Heart left ventricle (tissue), 16 donors: ENCODE measurements at places on chromosomes 3 and 15. TPM values are rescaled to one million over a fixed set of nuclear protein-coding genes. Genes with fewer than 3 reads are reported as not detected.

Gene CATSPER2
- 3.8 TPM for total RNA-seq

Gene GHSR
- not detected for total RNA-seq

Gene GABRR3
- total RNA-seq, result not detected

Gene CPNE9
- not detected for total RNA-seq

Gene TMEM40
- not detected for total RNA-seq

Gene CYP19A1
- total RNA-seq, result 1.3 TPM

Gene SIDT1
- 2.1 TPM for total RNA-seq

Gene RASGRF1
- 0.40 TPM for total RNA-seq

Gene BBS4
- 15.5 TPM for total RNA-seq

Gene FRMD4B
- 34.2 TPM for total RNA-seq

Gene TBCCD1
- total RNA-seq, result 9.1 TPM

Gene CFAP100
- not detected for total RNA-seq

Gene GOLGA8S
- 1.2 TPM for total RNA-seq

DNA sequence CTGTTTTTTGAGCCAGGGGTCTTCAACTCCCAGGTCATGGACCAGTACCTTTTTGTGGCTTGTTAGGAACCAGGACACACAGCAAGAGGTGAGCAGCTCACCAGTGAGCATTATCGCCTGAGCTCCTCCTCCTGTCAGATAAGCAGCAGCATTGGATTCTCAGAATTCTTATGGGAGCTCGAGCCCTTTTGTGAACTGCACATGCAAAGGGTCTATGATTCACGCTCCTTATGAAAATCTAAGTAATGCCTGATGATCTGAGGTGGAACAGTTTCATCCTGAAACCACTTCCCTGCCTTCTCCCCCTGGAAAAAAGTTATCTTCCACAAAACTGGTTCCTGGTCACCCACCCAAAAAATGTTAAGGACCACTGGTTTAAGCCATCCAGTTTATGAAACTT, 1047.6 kb downstream of the OTOL1 start:
- H3K4me1 ChIP-seq, result no peaks in the 10 kb centered on the region
- H3K4me3 ChIP-seq, result no peak overlapping the region
- H3K27me3 ChIP-seq, result no peaks in the 10 kb centered on the region

DNA sequence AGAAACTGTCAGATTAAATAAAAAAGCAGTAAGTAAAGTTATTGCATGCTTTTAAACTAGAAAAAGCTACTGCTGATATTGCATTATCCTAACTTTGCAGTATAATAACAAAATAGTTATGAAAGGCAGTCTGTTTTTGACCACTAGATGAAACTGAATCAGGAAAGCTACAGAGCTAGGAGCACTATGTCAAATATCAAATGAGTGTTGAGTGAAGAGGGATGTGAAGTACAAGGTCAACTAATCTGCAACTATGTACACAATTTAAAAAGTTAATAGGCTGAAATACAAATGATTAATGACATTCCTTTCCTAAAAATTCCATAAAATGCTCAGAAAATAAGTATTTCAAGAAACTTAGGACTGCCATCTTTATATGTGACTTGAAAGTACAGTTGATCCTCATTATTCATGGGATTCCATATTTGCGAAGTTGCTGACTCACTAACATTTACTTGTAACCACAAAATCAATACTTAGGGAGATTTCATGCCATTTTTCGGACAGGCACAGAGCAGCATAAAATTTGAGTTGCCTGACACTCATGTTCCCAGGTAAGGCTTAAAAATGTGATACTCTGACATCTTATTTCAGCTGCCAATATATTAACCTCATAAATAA, 34.5 kb downstream of the SLC4A7 start:
- no peak overlapping the region for H3K4me3 ChIP-seq
- H3K36me3 ChIP-seq, result peaks cover 20% of the 10 kb centered on the region
- H3K4me1 ChIP-seq, result no peaks in the 10 kb centered on the region
- no peak overlapping the region for H3K27ac ChIP-seq
- no peak for DNase-seq

- DNase-seq, result peak; percentile 28
- H3K4me3 ChIP-seq, result no peak overlapping the region
- no peak overlapping the region for H3K27ac ChIP-seq
These were observed 9.4 kb downstream of the SNX1 start for GRCh38 chr15:64105113-64105704.

- H3K4me1 ChIP-seq, result no peaks in the 10 kb centered on the region
- peak; percentile 25 for DNase-seq
- peak overlapping the region; percentile 5 for H3K27ac ChIP-seq
- H3K27me3 ChIP-seq, result no peaks in the 10 kb centered on the region
- H3K36me3 ChIP-seq, result no peaks in the 10 kb centered on the region
- H3K4me3 ChIP-seq, result peak overlapping the region; percentile 45
These were observed 408.2 kb upstream of the THBS1 start for GRCh38 chr15:39172380-39173281.

GRCh38 chr3:106349191-106349881, 480.5 kb upstream of the CBLB start:
- no peak overlapping the region for H3K4me3 ChIP-seq
- H3K4me1 ChIP-seq, result no peaks in the 10 kb centered on the region
- no peak for DNase-seq
- no peaks in the 10 kb centered on the region for H3K27me3 ChIP-seq

GRCh38 chr15:74727727-74728126, 2.4 kb upstream of the CYP1A1 start:
- H3K36me3 ChIP-seq, result no peaks in the 10 kb centered on the region
- H3K27me3 ChIP-seq, result peaks cover 20% of the 10 kb centered on the region
- peaks cover 21% of the 10 kb centered on the region for H3K4me1 ChIP-seq
- no peak for DNase-seq

DNA sequence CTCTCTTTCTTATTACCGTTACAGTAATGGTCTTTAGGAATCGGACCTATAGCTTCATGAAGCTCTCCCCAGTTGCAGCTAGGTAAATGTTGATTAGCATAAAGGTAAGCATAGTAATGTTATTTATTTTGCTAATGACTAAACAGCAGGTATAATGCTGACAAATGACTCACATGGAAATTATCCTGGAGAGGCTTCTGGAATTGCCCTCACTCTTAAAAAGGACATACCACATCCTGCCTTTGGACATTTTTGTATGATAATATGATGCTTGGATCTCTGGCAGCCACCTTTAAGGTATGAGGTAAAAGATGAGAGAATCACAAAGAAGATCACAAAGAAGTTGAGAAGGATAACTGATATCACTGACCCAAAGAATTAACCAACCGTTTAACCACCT, 238.6 kb downstream of the CHL1 start:
- DNase-seq, result no peak
- no peaks in the 10 kb centered on the region for H3K27me3 ChIP-seq
- no peaks in the 10 kb centered on the region for H3K36me3 ChIP-seq
- no peak overlapping the region for H3K27ac ChIP-seq
- H3K4me3 ChIP-seq, result no peak overlapping the region
- H3K4me1 ChIP-seq, result no peaks in the 10 kb centered on the region

GRCh38 chr3:15636028-15636709, 34.6 kb downstream of the BTD start:
- H3K27ac ChIP-seq, result peak overlapping the region; percentile 59
- no peak overlapping the region for H3K4me3 ChIP-seq
- H3K27me3 ChIP-seq, result no peaks in the 10 kb centered on the region
- DNase-seq, result peak; percentile 62
- no peaks in the 10 kb centered on the region for H3K36me3 ChIP-seq
- H3K4me1 ChIP-seq, result peaks cover 37% of the 10 kb centered on the region

DNA sequence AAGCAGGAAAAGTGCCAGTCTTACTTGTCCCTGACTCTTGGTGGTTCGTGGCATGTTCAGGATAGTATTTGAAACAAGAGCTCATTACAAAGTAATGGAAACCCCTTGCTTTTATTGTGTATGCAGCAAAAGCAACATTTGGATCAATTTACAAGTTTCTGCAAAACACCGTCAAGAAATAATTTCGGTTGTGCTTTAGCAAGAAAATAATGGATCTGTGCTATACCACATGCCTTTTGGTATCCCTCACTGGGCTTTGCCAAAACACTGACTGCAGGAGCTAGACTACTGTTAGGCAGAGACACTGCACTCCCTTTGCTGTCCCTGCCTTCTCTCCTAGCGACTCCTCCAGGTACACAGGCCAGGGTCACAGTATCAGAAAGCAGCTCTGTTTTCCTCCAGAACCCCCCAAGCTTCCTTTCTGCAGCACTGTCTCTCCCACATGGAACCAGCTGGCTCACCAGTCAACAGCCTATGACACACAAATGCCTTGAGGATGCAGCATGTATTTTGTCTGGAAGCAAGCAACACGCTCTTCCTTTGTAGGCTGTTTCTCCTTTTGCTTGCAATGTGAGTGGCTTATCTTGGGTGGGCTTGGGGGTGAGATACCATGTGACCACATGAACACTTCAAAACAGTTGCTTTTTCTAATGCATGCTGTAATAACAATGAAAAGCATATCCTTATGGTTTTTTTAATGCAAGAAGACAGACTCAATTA, 111.4 kb downstream of the PGPEP1L start:
- no peaks in the 10 kb centered on the region for H3K27me3 ChIP-seq
- no peak for DNase-seq
- H3K4me1 ChIP-seq, result peaks cover 20% of the 10 kb centered on the region
- H3K36me3 ChIP-seq, result no peaks in the 10 kb centered on the region
- H3K4me3 ChIP-seq, result no peak overlapping the region
- H3K27ac ChIP-seq, result peak overlapping the region; percentile 8

DNA sequence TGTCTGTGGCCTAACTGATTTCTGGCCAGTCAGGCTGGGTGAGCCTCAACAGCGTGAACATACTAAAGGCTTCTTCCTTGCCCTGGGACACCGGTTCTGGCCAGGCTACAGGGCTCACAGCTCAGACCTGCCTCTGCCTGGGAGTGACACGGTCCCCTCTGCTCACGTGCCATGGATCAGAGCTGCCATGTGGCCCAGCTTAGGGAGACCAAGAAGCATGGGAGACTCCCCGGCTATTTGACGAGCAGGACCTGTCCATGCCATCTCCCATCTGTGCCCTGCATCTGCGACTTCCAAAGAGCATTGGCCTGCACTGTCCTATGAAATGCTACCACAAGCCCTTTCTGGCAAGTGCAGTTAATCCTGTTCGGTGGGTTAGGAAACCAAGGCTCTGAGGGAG, 57.4 kb downstream of the APBA2 start:
- no peaks in the 10 kb centered on the region for H3K4me1 ChIP-seq
- H3K36me3 ChIP-seq, result no peaks in the 10 kb centered on the region
- no peak overlapping the region for H3K27ac ChIP-seq
- H3K4me3 ChIP-seq, result no peak overlapping the region
- H3K27me3 ChIP-seq, result no peaks in the 10 kb centered on the region

- no peaks in the 10 kb centered on the region for H3K36me3 ChIP-seq
- DNase-seq, result no peak
- H3K27ac ChIP-seq, result no peak overlapping the region
- H3K4me3 ChIP-seq, result no peak overlapping the region
- H3K4me1 ChIP-seq, result no peaks in the 10 kb centered on the region
- H3K27me3 ChIP-seq, result no peaks in the 10 kb centered on the region
These were observed 178.8 kb upstream of the SNTN start for GRCh38 chr3:63473641-63474166.

DNA sequence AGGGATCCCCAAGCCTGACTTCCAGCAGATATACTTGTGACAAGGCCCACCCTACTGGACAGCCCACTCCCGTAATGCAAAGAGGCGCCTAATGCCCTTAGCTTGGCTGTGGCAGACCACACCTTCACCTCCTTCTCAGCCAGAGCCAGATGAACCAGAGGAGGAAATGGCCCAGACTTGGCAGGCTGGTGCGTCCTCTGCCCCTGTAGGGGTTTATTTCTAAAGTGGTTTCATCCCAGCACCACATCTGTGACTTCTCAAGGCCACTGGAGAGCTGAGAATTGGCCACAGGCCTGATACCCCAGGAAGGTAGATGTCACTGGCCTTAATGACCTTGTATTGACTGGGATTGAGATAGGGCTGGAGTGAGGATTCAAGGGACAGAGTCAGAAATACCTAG, 29.5 kb downstream of the BOC start:
- H3K27ac ChIP-seq, result no peak overlapping the region
- H3K4me1 ChIP-seq, result no peaks in the 10 kb centered on the region
- H3K27me3 ChIP-seq, result no peaks in the 10 kb centered on the region
- no peak for DNase-seq
- H3K4me3 ChIP-seq, result no peak overlapping the region
- H3K36me3 ChIP-seq, result no peaks in the 10 kb centered on the region

GRCh38 chr3:95798628-95799027, 1015.8 kb upstream of the EPHA6 start:
- no peak overlapping the region for H3K27ac ChIP-seq
- no peaks in the 10 kb centered on the region for H3K4me1 ChIP-seq
- H3K27me3 ChIP-seq, result no peaks in the 10 kb centered on the region
- no peak for DNase-seq

- no peak for DNase-seq
- H3K4me3 ChIP-seq, result no peak overlapping the region
- no peaks in the 10 kb centered on the region for H3K27me3 ChIP-seq
- no peaks in the 10 kb centered on the region for H3K36me3 ChIP-seq
These were observed 53.9 kb upstream of the HERC1 start for GRCh38 chr15:63887630-63888029.

DNA sequence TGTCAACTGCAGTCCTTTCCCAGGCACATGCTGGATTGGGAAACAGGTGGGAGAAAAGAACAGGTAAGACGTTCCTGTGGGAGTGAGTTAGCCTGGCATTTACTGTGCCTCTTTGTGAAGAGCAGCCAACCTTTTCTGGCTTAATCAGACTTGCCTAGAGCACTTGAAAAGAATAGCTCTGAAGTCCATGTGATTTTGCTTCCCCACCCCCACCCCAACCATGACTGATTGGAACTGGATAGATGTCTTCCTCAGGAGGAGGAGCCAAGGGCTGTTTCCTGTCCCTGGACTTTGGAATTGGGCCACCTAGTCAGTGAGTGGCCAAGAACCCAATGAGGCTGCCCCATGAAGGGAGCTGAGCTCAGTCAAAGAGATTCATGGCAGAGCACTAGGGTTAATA, 4.7 kb upstream of the TMEM41A start:
- H3K27me3 ChIP-seq, result no peaks in the 10 kb centered on the region
- no peak for DNase-seq
- H3K27ac ChIP-seq, result peak overlapping the region; percentile 84
- no peak overlapping the region for H3K4me3 ChIP-seq

GRCh38 chr15:93074599-93074998, 14.4 kb downstream of the RGMA start:
- H3K27ac ChIP-seq, result no peak overlapping the region
- peak; percentile 46 for DNase-seq
- no peak overlapping the region for H3K4me3 ChIP-seq
- H3K4me1 ChIP-seq, result no peaks in the 10 kb centered on the region
- no peaks in the 10 kb centered on the region for H3K27me3 ChIP-seq

DNA sequence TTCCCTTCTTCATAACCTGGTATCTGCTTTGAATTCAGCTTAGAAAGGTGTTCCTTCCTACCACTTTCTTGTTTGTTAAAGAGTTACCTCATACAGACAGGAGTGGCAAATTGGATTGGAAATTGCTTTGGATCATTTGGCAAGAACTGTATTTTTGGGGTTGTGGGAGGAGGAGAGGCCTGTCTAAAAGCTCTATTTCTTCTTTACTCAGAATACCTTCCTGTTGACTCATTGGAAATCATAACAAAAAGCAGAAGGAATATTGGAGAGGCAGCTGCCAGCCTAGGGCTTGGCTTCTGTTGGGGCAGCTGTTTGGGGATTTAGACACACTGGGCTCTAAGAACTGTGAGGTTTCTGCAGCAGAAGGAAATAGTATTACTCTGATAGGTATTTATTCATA, 14.2 kb downstream of the IQGAP1 start:
- no peaks in the 10 kb centered on the region for H3K27me3 ChIP-seq
- no peaks in the 10 kb centered on the region for H3K36me3 ChIP-seq
- peaks cover 39% of the 10 kb centered on the region for H3K4me1 ChIP-seq
- peak overlapping the region; percentile 75 for H3K27ac ChIP-seq
- peak; percentile 49 for DNase-seq
